CD4-positive, alpha-beta T cell treated with Interleukin-12 subunit alpha and Interleukin-12 subunit beta, for 1 hour (primary cell): ENCODE measurements at places on chromosomes 5 and 9.

- peak; percentile 75 for DNase-seq
Measured at GRCh38 chr5:134527156-134527960, 1.9 kb downstream of the JADE2 start.

GRCh38 chr5:80141147-80141671, 106.1 kb downstream of the THBS4 start:
- no peak for DNase-seq

- DNase-seq: no peak
Measured at GRCh38 chr9:130189840-130190239, 17.6 kb downstream of the NCS1 start.

DNA sequence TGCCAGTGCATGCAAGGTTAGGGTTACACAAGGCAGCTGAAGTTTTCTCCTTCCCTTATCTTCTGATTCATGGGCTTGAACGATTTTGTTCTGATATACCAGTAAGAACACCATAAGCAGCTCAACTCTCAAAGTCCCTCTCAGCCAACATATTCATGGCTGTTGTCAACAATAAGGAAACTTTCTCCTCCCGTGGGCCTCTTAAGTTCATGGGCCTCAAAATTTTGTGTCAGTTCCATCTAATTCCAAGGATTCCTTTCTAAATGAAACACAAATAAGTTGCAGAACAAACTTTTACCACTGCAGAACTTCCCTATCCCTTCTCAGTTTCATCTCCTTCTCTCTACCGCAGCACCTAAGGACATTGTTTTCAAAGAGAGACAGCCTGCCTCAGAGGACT, 23.6 kb upstream of the CAST start:
- DNase-seq: no peak

GRCh38 chr5:56229111-56229510, 4.0 kb downstream of the ANKRD55 start:
- no peak for DNase-seq

- peak; percentile 2 for DNase-seq
Measured at GRCh38 chr5:68661237-68661636, 432.6 kb upstream of the SLC30A5 start.

GRCh38 chr9:90803860-90804593, 2.4 kb downstream of the SYK start:
- DNase-seq: no peak

DNA sequence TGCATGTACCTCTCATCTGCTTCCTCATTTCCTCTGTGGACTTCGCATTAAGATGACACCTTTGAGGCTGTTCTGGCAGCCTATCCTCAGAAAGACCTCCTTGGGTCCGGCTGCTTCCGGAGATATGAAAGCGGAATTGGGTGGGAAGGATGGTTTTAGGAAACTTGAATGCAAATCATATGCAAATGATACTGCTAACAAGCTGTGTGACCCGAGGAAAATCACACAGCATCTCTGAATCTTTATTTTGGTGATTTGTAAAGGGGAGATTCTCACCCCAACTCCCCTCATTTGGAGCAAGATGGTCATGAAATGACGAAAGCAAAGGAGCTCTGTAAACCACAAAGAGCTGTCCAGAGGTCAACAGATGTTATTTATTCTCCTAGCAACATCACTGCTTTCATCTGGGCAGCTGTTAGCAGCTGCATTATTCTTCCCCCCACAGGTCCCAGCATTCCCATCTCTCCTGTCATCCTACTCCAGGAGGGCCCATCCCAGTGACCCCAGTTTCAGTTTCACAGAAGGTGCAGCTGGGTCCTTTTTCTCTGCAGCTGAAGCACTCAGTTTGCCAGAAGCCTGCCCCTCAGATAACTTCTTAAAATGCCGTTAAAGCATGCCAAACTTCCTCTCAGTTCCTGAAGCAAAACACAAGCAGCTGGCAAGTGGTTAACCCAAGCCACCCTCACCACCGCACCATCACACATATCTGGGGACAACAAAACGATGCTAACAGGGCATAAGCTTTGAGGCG, 269.5 kb downstream of the SEC61B start:
- no peak for DNase-seq

DNA sequence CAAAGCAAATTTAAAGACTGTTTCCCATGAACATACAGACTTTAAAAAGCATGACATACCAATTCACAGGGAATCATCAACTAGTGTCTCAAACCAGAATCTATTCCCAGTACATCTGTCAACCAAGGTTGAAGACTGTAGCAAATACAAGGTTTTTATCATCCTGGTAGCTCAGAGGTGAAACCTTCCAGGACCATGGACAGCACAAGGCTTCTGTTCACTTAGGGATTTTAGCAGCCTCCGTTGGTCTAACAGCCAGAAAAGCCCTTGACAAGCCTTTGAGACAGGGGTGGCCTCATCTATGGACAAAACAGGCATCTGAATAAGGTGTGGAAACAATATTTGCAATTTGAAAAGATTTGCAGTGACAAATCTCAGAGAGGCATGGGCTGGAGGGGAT, 119.0 kb downstream of the TRIM32 start:
- no peak for DNase-seq

- no peak for DNase-seq
Measured at GRCh38 chr5:109340351-109340750, 69.4 kb downstream of the PJA2 start.

- DNase-seq: no peak
Measured at GRCh38 chr9:93245437-93245970, 61.6 kb downstream of the WNK2 start.

DNA sequence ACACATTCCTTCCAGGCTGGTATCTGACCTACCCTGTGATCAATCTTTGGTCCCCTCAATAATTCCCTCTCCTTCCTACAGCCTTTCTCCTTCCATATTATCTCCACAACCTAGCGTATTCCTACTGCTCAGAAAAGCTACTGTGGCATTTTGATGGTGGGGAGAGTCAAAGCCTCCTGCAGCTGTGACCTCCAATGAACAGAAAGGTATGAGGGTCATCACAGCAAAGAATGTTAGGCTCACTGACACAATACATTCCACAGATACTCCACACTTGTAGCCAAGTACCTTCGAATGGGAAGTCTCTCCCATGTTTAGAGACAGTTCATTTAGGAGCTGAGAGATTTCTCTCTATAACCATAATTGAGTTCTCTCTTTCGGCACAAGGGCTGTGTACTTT, 5.9 kb downstream of the FBN2 start:
- DNase-seq: no peak
